EL (cell line): ENCODE measurements at places on chromosomes 7 and 10.
A peak's percentile ranks its signal among the peaks of the same experiment; 100 is the strongest.

DNA sequence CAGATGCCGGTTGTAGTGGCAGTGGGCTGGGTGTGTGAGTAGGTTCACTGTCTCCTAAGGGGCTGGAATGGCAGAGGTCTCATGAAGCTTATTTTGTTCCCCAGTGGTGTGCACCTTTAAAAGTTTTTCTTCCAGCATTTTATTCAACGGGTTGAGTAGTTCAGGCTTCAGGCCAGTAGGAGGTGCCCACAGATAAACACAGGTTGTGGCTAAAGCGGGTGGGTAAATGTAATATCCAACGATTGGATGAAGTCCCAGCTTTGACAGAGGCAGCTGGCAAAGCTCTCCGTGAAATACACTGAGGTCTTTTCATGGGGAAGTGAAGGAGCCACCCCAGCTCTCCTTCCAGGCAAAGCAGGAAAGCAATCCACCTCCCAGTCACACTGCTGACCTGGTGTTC, 339.8 kb upstream of the LRRTM3 start:
- peak; percentile 25 for DNase-seq

- no peak for DNase-seq
Measured at GRCh38 chr7:129615018-129615417, 3.5 kb downstream of the NRF1 start.

- no peak for DNase-seq
Measured at GRCh38 chr7:147556317-147556716, 1034.2 kb upstream of the C7orf33 start.

GRCh38 chr10:99975942-99976809, 33.6 kb downstream of the DNMBP start:
- peak; percentile 69 for DNase-seq

DNA sequence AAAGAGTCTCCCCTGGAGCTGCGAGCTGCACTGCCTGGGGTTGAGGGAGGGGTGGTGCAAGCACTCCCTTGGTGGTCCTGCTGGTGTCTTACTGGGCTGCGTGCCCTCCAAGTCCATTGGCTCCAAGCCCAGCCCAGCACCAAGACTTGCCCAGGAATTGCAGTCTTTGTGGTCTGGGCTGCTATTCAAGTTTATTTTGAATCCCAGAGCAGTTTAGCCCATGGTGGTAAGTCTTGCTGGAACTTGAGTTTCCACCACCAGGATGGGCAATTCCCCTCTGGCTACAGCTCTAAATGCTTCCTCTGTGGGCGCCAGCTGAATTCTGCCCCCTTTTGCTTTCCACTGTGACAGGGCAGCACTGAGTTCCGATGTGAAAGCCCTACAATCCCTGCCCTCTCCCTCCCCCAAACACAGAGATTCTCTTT, 25.1 kb downstream of the GALNT11 start:
- no peak for DNase-seq

GRCh38 chr10:1382711-1383110, 326.5 kb downstream of the WDR37 start:
- no peak for DNase-seq

DNA sequence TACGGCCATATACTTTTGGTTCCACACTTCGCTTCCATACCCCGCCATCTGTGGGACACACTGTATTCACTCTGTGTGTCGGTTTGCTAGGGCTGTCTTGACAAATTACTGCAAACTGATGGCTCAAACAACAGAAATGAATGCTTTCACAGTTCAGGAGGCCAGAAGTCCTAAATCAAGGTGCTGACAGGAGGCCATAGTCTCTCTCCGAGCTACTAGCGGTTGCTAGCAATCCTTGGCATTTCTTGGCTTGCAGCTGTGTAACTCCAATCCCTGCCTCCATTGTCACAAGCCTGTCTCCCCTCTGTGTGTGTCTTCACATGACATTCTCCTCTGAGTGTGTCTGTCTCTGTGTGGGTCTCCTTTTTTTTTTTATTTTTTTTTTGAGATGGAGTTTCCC, 28.9 kb upstream of the BMPR1A start:
- DNase-seq: no peak

DNA sequence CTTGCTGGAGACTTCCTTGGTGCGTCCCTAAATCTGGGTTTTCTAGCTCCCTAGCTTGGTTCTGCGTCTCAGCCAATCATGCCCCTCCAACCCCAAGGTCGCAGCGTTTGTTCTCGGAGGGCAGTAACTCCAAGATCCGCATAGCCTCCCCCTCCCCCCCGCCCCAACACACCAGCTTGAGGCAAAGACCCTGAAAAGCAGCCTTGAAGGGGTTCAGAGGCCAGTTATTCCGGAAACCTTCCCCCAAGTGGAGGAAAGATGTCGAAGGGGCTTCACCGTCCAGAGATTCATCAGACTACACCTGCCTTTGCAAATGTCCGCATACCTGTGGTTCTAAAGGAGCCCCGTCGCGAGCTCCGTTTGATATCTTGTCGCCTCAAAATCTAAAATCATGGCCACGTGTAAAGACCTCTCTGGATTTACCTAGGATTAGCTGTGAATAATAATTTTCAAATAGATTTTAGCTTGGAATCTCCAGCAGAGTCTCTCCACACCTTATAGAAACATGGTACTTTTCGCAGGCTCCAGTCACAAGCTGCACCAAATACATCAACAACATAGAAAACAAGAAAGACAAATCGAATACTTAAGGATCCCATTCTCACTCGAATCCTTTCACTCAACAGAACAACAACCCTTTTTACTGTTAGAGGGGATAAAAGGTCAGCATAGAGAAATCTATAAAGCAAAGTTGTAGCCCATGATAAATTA, 7.9 kb downstream of the DLX6 start:
- no peak for DNase-seq

DNA sequence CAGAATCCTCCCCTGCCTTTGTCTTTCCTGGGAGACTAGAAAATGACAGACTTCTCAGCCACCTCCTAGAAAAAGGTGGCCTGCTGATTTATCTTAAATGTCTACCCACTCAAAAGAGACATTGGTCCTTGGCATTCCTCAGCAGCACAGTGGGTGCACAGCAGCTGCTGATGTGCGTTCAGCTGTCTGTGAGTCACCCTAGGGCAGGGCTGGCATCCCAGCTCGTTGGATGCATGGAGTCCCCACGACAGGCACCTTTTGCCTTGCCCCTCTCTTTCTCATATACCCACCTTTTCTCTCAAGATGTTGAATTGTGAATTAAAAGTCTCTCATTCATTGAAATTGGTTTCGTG, 113.0 kb downstream of the DOCK1 start:
- DNase-seq: no peak

- peak; percentile 64 for DNase-seq
Measured at GRCh38 chr10:95841661-95842498, 65.9 kb upstream of the CC2D2B start.

- no peak for DNase-seq
Measured at GRCh38 chr10:72370201-72370722, 15.5 kb upstream of the DNAJB12 start.

DNA sequence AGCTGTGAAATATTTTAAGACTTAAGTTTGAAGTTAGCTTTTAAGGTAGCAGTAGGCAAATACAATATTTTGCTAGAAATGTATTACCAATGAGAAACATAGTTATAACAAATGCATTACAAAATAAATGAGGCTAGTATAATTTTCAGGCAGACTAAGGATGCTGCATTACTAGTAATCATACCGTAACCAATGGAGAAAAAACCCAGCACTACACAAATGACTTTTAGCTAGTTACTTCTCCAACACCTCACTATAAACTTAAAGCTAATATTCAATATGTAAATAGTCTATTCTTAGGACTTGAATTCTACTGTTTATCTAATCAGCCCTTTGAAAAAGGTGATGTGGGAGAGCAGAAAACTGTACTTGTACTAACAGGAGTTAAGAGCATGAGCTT, 285.3 kb upstream of the KLF14 start:
- no peak for DNase-seq

- DNase-seq: no peak
Measured at GRCh38 chr10:49068672-49069217, 46.6 kb downstream of the VSTM4 start.

GRCh38 chr10:71212318-71213126, at the start of gene UNC5B:
UNC5B (plus strand) TSS chr10:71212570; CDS start chr10:71212986, 416 bp downstream.
- DNase-seq: peak; percentile 85

DNA sequence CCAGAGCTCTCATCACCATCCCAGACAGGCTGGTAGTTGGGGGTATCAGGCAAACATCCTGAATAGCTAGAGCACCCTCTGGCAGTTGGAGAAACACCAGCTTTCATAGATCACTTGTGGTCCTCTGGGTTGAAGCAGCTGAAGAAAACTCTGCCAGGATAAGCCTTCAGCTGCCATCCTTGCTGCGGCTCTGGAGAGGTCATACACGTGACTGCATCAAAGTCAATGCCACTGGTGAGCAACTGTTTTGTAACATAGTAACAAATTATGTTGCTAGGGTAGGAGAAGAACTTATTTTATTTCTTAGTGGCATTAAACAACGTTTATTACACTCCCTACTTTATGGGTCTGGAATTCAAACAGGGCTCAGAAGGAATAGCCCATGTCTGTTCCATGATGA, 19.2 kb upstream of the PANK1 start:
- no peak for DNase-seq

GRCh38 chr7:2794836-2795636, 49.1 kb downstream of the GNA12 start:
- no peak for DNase-seq

- no peak for DNase-seq
Measured at GRCh38 chr10:77881222-77881621, 45.3 kb downstream of the DLG5 start.

GRCh38 chr7:87458148-87458547, 17.3 kb downstream of the ABCB4 start:
- DNase-seq: no peak

DNA sequence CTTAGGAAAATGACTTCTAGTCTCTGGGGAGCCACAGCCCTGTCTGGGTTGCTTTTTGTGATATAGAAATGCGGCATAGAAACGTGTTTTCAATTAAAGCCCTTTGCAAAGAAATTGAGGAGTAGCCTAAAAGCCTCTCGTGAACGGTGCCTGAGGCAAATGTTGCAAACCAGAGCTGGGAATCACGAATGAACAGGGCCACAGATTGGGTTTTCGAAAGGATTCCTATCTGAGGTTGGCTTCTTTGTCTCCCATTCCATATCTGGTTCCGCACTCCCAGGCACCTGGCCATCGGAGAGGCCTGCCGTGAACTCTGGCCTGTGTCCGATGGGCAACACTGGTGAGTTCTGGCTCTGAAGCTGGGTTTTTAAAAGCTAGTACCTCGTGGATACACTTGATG, 221.6 kb downstream of the TCF7L2 start:
- no peak for DNase-seq

DNA sequence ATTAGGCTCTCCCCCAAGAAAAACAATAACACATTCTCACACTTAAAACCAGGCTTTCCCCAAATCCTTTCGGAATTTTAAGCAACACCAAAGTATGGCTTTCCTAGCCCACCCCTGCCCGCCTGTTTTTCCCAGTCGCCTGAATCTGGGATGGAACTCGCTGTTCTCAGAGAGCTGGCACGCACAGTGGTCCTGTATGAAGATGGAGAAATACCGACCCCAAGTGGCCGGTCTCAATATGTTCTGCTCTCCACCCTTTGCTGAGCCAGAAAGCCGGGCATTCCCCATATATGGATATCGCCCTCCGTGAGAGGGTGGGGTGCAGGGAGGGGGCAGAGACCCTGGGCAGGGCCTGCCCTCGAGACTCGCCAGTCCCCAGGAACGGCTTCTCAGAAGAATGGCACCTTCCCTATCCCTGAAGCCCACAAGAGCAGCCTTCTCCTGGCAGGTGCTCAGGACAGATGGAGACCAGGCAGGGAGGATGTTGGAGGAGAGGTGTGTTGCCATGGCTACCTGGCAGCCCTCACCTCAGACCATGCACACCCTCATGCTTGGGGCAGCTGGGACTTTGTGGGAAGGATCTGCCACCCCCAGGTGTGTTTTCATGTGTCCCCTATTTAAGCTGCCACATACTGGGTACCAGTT, 3.4 kb downstream of the TACR2 start:
- DNase-seq: peak; percentile 73

DNA sequence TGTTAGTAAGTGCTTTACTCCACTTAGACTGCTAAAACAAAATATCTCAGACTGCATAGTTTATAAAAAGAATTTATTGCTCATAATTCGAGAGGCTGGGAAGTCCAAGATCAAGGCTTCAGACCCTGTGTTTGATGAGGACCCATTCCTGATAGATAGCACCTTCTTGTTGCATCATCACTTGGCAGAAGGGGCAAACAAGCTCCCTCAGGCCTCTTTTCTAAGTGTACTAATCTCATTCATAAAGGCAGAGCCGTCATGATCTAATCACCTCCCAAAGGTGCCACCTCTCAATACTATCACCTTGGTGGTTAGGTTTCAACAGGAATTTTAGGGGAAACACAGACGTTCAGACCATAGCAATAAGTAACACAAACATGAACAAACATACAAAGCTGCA, 55.4 kb downstream of the CRPPA start:
- no peak for DNase-seq

DNA sequence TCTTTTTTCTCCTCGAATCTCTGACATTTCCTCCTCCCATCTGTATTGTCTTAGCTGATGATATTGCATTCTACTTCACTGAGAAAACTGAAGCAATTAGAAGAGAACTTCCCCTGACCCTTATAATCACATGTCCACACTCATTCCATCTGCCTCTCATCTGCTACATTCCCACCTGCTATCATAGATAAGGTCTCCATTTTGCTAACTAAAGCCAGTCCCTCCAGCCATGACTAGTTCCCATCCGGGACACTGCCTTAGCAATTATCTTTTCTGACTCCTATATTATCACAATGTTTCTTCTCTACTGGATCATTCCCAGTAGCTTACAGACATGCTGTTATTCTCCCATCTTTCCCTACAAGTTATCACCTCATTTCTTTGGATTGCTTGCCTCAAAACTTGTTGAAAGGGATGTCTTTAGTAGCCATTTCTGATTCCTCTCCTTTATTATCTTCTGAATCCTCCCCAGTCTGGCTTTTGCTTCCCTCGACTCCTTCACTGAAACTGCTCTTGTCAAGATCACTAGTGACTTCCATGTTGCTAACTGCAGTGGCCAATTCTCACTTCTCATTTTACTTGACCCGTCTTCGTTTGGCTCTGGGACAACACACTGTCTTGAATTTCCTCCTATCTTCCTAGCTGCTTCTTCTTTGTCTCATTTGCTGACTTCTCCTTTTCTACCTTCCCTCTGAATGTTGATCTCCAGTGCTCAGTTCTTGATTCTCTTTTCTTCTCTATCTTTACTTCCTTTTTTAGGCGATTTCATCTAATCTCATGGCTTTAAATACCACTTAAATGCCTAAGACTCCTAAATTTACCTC, 35.9 kb downstream of the FZD1 start:
- DNase-seq: no peak

DNA sequence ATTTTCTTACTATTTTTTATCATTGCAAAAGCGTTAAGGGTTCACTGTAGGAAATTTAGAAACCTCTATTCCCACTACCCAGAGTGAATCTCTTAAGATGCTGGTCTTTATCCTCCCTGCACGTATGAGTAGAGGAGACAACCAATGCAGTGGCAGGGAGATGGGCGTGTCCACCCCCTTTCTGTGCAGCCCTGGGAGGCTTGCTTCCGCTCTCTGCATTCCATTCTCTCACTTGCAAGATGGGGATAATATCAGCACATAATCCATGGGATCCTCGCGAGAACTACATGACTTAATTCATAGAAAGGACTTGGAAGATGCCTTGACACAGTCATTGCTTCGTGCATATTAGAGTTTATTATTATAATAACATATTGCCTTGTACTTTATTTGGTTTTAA, 196.2 kb downstream of the KLF6 start:
- DNase-seq: no peak

- DNase-seq: no peak
Measured at GRCh38 chr7:1752771-1753563, 82.9 kb downstream of the ELFN1 start.
